ENCODE measurements at places on chromosomes 1 and 21.

DNA sequence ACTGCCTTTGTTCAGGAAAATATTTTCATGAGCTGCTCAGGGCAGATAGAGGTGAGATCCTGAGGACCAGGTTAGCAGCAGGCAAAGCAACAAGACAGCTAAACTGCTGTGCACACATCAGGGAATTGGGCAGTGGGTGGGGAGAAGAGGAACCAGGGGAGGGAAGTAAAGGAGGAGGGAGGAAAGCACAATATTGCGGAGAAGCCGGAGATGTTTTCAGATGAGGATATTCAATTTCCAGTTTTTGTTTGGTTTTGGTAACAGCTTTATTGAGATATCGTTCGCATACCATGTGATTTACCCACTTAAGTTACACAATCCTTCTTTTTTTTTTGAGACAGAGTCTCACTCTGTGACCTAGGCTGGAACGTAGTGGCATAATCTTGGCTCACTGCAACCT, 34.5 kb downstream of the EPHA10 start:
- no peak for DNase-seq

GRCh38 chr21:31862078-31862477, 10.7 kb upstream of the HUNK start:
- DNase-seq = no peak

DNA sequence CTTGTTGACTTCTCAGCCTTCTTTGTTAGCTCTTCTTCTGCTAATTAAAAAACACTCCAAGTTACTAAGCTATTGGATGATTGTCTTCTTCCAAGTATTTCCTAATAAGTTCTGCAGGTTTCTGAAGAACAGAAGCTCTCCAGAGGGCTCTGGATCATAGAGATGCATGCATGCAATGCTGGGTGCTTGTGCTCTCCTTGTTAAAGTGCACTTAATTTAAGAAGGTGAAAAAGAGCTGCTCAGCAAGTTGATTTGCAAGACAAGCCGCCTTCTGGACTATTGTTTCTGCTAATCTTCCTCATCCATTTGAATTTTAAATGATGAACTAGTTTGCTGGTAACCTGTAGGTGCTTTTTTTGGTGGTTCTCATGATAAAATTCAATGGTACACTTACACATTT, 16.1 kb downstream of the RRP15 start:
- no peak for DNase-seq

GRCh38 chr1:38015978-38016725, 3.6 kb downstream of the UTP11 start:
- no peak for DNase-seq

DNA sequence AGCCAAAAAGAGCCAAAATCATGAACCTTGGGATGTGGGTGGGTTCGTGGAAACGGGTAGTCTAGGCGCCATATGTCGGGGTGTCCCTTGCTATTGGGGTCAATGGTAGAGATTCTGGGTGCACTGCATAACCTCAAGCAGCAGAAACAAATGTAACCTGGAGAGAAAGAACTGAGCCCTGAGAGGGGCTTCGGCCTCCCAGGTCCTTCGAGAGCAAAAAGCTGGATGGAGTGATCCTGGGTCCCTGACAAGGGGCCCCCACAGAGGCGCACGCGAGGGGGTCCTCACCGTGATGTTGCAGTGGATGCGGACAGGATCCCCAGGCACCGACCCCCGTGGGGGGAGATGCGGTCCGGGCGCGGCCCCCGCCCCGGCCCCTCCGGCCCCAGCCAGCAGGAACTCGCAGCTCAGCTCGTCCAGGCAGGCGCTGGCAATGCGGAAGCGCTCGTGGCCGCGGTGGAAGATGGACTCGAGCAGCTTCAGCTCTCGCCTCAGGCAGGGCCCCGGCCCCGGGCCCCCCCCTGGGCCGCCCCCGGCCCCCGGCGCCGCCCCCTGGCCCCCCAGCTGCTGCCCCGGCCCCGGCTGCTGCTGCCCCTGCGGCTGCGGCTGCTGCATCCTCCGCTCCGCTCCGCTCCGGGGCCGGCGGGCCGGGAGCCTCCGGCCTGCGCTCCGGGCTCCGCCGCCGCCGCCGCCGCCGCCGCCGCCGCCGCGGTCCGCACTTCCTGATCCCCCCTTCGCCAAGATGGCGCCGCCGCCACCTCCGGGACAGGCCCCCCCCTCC, at the start of gene UBE2Q1:
TSS of gene UBE2Q1 (minus strand) at position 724 of the 781 bp plus-strand sequence. CDS start at position 615, 109 bp downstream.
- DNase-seq = peak; percentile 28

- no peak for DNase-seq
Measured at GRCh38 chr1:163173121-163173520, 29.6 kb downstream of the RGS5 start.

- DNase-seq = peak; percentile 76
Measured at GRCh38 chr1:110053552-110054428, 16.7 kb downstream of the ALX3 start.

- no peak for DNase-seq
Measured at GRCh38 chr1:17440827-17441168, 1.3 kb upstream of the RCC2 start.

- no peak for DNase-seq
Measured at GRCh38 chr1:4653328-4653660, 1.1 kb upstream of the AJAP1 start.

DNA sequence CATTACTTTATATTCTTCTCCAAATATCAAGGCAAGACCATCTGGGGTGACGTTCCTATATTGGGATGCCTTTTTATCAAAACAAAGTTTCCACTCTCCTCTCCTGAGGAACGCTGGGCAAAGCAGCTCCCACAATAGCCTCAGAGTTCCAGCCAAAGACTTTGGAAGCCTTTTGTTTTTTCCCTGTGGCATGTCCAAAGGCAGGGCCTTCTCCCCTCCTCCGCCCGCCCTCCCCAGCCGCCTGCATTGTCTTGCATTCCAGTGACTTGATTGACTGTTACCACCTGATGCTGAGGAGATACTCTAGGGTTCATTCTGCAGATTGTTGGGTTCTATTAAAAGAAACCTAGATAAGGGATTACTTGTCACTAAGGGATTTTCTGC, 43.5 kb downstream of the PROX1 start:
- DNase-seq = no peak

DNA sequence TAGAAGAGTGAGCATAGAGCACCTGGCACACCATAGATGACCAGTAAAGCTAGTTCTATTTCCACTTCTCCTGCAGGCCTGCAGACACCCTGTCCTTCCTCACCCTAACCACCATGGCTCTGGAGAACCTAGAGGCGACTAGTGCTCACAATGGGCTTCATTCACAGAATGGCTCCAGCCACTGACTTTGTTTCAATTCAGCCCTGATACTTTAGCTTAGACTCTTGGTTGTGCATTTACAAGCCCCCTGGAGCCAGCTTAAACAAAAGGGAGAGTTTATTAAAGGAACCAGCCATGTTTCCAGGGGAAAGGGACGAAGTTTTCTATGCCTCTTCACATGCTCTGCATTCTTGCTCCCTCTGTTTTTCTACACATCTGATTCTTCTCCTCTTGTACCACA, 123.7 kb downstream of the NAV1 start:
- no peak for DNase-seq

DNA sequence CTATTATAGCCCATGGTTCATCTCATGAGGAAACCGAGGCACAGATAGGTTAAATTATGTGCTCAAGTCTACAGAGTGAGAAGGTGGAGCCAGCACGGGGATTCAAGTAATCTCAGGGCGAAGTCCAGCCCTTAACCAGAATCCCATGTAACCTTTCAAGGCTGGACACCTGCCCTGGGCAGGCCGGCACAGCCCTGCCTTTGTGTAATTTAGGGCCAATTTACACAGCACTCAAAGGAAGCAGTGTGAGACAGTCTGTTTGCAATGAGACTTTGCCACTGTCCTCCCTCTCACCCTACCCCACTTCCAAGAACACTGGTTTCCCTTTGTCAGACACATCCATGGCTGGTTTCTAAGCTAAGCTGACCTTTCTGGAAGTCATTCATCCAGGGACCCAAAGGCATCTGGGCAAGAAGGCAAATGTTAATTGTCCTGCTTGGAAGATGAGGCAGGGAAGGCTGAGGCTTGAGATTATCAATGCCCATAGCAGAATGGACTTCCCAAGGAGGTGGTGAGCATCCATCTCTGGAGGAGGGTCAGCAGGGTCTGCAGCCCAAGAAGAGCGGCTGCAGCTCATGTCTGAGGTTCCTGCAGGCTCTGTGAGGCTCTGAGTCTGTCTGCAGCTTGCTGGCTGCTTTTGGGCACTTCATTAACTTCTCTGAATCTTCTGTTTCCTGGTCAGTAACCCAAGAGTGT, 159.2 kb downstream of the TRABD2B start:
- no peak for DNase-seq

DNA sequence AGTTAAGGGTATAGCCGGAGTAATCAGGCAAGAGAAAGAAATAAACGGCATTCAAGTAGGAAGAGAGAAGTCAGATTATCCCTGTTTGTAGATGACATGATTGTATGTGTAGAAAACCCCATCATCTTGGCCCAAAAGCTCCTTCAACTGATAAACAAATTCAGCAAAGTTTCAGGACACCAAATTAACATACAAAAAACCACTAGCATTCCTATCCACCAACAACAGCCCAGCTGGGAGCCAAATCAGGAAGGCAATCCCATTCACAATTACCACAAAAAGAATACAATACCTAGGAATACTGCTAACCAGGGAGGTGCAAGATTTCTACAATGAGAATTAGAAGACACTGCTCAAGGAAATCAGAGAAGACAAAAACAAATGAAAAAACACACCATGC, 45.3 kb downstream of the MAST2 start:
- no peak for DNase-seq

- DNase-seq = no peak
Measured at GRCh38 chr1:18900303-18900841, 2.0 kb downstream of the ALDH4A1 start.

- no peak for DNase-seq
Measured at GRCh38 chr21:35206141-35207125, 157.3 kb upstream of the RUNX1 start.

DNA sequence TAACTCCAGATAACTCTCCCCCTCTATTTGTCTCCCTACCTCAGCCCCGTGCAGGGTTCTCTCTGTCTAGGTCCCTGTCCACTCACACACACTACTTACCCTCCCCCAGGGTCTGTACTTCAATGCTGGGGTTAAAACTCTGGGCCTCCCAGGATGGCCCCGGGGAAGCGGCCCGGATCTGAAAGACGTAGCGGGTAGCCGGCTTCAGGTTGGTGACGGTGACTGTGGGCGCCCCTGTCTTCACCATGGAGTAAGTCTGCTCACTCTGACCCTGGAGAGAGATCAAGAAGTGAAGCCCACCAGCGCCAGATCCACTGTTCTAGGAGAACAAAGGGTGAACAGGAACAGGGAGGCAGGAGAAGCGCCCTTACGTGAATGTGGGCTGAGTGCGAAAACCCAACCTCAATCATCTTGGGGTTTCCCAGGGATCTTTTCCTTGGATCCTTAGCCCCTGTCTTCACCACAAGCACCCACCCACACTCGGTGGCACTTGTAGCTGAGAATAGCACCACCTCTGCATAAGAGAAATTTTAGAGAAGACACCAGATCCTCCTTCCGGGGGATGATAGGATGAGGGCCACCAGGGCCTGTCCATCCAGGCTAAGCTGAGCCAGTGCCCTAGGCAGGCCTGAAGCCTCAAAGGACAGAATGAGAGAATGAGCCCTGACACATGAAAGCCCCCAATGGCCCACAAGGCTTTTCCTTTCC, 33.5 kb downstream of the EPHA10 start:
- DNase-seq = no peak

GRCh38 chr21:35051287-35051818, 2.3 kb upstream of the RUNX1 start:
- peak; percentile 77 for DNase-seq

GRCh38 chr1:112359961-112360767, 35.9 kb upstream of the CTTNBP2NL start:
- DNase-seq = no peak

GRCh38 chr1:88773540-88774150, 89.6 kb downstream of the PKN2 start:
- DNase-seq = no peak

GRCh38 chr1:2213576-2214505, 14.3 kb upstream of the SKI start:
- no peak for DNase-seq

DNA sequence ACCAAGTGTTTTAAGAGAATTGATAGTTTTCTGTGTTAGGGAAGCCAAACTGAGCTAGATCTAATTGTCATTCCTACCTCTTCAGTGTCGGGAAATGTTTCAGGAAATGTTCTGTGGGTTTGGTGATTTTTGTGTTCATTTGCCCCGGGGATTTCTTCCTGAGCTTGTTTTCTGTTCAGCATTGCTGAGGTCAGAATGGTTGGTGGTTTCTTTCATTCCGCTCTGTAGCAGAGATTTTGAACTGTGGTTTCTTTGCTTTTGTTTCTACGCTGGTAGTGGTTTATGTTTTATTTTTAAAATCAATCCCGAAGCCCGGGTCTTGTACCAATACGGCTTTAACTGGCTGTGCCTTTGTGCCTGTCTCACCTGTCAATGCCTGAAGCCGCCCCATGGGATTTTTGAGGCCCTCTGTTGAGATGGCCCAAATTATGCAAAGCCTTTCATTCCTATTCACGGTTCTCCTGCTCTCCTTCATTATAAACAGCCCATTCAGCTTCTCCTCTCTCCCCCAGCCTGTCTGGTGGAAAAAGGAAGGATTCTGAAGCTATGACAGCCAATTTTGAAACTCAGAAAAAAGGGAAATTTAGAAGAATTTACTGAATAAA, 417.2 kb upstream of the KAZN start:
- DNase-seq = no peak

DNA sequence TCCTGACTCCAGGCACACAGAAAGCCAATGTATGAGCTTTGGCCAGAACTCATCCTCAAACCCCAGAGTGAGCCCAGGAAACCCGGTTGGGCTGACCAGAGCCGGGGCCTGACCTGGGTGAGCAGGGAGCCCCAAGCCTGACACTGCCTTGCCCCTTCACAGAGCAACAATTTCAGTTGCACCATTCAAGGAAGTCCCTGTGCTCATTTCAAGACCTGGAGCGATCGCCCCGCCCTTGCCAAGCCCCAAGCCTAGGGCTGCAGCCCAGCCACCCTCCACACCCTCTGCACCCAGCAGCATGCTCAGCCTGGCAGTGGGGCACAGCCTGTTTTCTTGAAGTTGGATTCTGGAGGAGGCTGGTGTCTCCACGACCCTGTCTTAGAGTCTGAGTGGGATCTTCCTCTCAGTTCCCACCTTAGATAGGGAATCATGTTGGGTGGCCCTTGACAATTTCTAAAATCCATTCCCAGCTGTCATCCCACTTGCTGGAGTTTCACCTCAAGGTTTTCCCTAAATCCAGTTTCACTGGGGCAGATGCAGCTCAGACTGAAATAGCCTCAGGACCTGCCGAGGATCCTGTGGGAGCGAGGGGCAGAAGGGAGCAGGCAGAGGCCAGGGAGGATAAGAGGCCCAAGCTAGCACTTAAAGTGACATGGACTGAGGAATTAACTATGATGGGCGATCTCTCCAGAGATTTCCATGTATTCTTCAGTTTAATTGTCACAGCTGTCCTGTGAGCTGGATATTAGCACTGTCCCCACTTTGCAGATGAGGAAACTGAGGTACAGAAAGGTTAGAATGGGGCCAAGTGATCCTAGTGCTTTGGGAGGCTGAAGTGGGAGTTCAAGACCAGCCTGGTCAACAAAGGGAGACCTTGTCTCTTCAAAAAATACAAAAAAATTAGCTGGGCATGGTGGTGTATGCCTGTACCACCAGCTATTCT, 2.5 kb downstream of the NBL1 start:
- DNase-seq = no peak
